ENCODE measurements at places on chromosomes 7 and 10.

GRCh38 chr7:157769526-157770215, 432.9 kb downstream of the DNAJB6 start:
- DNase-seq: no peak

- no peak for DNase-seq
These were observed 9.6 kb downstream of the ELMO1 start for GRCh38 chr7:37438906-37439652.

- DNase-seq: no peak
These were observed 63.5 kb downstream of the AFAP1L2 start for GRCh38 chr10:114340816-114341215.

DNA sequence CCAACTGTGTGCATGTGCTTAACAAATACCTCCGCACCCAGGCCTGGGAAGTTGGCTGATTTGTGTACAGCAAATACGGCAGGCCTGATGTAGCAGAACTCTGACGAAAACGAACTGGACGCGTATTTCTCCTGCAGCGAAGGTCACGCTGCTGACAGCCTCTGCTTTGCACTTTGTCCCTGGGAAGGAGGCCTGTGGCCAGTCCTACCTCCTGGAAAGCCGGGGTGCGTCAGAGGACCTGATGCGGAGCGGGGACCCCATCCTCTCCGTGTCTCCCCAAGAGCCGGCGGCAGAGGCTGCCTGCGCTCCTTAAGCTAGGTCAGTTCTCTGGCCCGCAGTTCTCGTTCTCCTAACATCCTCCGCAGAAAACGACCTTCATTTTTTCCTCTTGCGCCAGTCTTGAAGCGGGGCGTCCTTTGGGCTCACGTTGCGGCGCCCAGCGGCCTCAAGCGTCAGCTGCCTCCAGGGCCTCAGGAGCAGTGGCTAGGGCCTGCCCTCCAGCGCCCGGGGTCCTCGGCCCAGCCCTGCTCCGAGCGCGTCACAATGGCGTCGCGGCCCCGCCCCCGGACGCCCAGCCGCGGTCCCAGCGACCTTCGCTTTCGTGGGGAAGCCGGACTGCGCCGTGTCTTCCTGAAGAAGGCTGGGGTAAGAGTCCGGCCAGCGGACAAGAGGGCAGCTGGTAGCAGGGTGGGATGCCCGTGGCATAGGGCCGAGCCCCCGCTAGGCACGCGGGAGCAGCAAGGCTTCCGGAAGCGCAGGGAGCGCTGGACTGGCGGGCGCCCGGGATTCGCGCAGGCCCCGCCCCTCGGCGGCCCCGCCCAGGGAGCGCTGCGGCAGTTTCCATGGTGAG, at the start of gene ZNF487:
TSS of gene ZNF487 (plus strand) at position 821 of the 850 bp plus-strand sequence. CDS start 38,703 bp downstream, outside the sequence.
- DNase-seq: no peak

GRCh38 chr7:138630059-138630610, 71.0 kb downstream of the SVOPL start:
- no peak for DNase-seq
